ENCODE measurements at places on chromosomes 16 and 17.
A peak's percentile ranks its signal among the peaks of the same experiment; 100 is the strongest.

GRCh38 chr17:75090871-75091854, 3.4 kb downstream of the SLC16A5 start:
- no peak for DNase-seq

DNA sequence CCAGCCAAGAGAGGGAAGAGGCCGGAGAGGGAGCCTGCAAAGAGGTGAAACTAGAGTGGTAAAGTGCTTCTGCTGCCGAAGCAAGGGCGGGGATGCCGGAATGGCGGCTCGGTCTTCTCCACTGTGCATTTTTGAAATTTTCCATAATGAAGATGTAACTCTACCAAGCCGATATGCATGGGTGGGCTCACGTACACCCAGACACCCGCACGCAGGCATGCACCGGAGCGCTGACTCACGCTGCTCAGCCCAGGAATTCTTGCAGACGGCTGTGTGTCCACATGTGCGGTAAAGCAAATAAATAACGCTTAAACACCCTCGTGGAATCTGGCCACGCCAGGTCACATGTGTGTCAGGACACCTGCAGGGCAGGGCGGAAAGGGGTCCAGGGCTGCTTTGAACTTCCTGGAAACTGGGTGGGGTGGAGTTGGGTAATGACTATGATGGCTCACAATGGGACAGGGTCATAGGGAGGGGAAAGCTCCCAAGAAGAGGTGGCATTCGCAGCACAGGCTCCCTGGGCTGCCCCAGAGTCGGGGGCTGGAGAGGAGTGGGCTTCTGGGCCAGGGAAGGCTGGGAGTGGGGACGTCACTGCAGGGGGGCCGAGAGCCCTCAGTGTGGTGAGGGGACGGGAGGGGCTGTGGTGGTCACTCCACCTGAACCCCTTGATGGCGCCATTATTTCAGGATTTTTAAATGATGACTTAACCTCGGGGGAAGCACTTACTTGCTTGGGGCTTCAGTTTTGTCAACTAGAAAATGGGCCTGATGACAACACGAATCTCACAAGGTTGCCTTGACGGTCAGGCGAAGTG, 265.5 kb downstream of the PARN start:
- no peak for DNase-seq

GRCh38 chr17:48427598-48427997, 2.4 kb downstream of the SKAP1 start:
- peak; percentile 52 for DNase-seq

- no peak for DNase-seq
Measured at GRCh38 chr16:87380881-87381280, 2.7 kb downstream of the FBXO31 start.

DNA sequence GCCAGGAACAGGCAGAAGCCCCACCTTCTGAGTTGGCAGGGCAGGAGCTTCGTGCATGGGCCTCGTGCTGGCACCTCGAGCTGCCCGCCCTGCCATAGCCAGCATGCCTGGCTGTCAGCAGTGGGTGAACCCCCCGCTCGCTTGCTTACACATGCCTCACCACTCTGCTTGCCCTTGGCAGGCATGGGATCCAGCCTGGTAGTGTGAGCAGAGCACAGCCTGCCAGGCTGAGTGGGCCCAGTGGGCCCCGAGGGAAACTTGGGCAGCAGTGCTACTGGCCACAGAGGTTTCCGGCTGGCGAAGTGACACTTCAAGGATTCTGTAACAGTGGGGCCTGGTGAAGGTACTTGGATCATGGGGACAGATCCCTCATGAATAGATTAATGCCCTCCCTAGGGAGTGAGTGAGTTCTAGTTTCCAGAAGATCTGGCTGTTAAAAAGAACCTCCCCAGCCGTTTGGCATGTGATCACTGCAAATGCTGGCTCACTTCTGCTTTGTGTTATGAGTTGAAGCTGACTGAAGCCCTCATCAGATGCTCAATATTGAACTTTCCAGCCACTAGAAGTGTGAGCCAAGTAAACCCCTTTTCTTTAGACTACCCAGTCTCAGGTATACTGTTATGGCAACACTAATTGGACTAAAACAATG, 114.7 kb downstream of the BCAS3 start:
- DNase-seq = no peak

GRCh38 chr17:73007407-73007806, 85.1 kb downstream of the SLC39A11 start:
- DNase-seq = no peak

DNA sequence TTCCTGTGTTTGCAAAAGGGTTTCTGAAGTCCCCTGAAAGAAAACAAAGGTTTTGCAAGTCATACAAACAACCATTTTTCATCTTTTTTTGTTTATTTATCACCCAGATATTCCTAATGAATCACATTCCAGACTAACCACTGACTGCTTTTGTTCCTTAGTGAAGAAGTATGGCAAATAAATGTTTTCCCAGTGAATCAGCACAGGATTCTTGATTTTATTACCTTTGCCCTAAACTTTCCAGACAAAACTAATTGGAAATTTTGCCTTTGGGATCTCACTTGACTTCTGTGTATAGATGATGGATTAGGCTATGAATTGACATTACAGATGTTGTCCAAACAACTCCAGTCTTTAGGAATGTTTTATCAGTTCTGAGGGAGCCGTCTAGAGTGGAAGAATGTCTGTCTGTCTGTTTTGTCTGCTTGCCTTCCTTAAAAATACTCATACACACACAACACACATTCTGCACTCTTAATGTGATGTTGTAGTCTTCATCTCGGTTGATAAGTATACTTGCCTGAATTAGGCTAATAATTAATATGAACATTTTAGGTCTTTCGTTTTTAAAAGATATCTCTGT, 48.9 kb downstream of the VMP1 start:
- no peak for DNase-seq

GRCh38 chr17:20988001-20988636, 54.7 kb downstream of the USP22 start:
- no peak for DNase-seq

DNA sequence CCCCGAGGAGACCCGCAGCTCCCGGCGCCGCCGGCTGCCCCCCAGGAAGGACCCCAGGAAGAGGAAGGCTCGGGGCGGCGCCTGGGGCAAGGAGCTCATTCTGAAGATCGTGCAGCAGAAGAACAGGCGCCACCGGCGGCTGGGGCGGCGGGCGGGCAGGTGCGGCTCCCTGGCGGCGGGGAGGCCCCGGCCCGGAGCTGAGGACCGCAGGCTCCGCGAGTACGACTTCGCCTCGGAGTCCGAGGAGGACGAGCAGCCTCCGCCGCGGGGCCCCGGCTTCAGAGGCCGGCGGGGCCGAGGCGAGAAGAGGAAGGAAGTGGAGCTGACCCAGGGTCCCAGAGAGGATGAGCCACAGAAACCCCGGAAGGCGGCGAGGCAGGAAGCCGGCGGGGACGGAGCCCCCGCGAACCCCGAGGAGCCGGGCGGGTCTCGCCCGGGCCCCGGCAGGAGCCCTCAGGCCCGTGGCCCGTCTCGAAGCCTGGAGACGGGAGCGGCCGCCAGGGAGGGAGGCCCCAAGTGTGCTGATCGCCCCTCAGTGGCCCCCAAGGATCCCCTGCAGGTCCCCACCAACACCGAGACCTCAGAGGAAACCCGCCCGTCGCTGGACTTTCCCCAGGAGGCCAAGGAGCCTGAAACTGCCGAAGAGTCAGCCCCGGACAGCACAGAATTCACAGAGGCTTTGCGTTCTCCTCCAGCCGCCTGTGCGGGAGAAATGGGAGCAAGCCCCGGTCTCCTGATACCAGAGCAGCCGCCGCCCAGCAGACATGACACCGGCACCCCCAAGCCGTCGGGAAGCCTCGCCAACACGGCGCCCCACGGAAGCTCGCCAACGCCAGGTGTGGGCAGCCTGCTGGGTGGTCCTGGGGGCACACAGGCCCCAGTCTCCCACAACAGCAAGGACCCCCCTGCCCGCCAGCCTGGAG, 22.3 kb upstream of the ZFPM1 start:
- peak; percentile 67 for DNase-seq

- DNase-seq = no peak
Measured at GRCh38 chr17:12900474-12900873, 111.2 kb downstream of the ARHGAP44 start.

- DNase-seq = no peak
Measured at GRCh38 chr17:78092794-78093324, 35.7 kb downstream of the TMC6 start.

DNA sequence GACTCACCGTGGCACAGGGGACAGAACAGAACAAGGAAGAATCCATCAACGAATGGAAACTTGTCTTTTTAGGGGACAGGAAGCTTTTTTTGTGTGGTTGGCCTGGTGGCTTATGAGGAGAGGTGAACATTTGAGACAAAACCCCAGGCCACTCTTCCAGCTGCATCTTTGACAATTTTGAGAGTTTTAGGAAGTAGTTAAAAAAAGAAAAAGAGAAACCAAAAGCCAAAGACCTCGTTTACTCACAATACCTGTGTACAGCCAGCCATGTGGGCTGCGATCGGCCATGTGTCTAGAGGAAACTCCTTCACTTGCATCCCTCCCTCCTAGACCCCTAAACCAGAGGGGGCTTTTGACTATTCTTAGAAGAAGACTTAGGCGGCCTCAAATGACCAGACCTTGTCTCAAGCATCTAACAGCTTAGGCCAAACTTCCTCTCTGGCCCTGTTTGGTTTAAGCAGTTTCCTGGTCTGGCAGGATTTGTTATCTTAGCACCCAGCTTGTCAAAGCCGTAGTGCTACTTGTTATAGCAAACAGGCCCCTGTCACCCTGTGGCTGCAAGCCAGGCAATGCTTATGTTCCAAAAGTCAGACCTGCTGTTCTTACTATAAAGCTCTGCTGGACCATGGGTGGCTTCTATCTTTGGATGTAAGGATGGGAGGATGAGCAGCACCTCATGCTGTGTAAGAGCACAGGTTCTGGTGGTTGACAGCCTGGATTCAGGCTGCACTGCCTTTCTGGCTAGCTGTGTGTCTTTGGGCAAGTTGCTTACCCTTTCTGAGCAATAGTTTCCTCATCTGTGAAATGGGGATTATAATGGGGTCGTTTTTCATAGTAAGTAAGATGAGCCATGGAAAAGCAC, 17.7 kb downstream of the KSR1 start:
- peak; percentile 93 for DNase-seq

GRCh38 chr16:83068686-83069085, 441.9 kb downstream of the CDH13 start:
- DNase-seq = no peak

DNA sequence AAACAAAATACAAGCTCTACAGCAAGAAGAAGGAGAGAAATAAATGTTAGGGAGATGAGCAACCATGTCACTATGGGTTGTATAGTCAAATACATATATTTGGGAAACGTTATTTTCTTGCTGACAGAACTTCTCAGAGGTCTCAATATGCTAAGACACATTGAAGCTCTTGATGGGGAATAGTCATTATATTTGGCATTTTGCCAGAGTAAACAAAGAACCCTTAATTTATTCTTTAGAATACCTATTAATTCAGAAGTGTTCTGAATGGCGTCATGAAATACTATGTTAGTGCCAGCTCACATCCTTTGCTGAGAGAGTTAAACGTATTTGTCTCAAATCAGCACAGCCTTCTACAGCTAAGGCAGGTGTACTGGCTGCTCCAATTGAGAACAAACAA, 458.9 kb downstream of the CDH13 start:
- no peak for DNase-seq

GRCh38 chr16:27335349-27336053, 21.7 kb downstream of the IL4R start:
- DNase-seq = no peak

GRCh38 chr17:34652021-34652555, 72.7 kb downstream of the TMEM132E start:
- no peak for DNase-seq

GRCh38 chr16:31487720-31488467, 5.0 kb downstream of the SLC5A2 start:
- peak; percentile 65 for DNase-seq

GRCh38 chr17:79859676-79860615, 20.7 kb upstream of the CBX4 start:
- no peak for DNase-seq

DNA sequence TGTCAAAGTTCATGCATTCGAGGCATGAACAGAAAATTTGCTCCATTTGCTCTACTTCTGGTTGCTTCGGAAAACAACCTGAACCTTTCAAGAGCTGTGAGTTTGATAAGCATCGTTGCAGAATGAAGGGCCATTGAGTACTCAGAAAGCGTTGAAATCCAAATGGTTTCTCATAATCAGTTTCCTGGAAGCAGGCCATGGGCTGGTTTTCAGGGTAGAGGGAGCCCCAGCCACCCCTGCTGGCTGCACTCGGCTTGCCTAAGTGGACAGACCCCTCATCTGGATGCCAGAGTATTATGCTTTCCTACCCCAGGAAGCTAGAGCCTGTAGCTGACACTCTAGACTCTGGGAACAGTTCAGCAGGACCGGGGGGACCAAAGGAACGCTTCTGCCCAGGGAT, 24.4 kb downstream of the SCNN1G start:
- DNase-seq = no peak

DNA sequence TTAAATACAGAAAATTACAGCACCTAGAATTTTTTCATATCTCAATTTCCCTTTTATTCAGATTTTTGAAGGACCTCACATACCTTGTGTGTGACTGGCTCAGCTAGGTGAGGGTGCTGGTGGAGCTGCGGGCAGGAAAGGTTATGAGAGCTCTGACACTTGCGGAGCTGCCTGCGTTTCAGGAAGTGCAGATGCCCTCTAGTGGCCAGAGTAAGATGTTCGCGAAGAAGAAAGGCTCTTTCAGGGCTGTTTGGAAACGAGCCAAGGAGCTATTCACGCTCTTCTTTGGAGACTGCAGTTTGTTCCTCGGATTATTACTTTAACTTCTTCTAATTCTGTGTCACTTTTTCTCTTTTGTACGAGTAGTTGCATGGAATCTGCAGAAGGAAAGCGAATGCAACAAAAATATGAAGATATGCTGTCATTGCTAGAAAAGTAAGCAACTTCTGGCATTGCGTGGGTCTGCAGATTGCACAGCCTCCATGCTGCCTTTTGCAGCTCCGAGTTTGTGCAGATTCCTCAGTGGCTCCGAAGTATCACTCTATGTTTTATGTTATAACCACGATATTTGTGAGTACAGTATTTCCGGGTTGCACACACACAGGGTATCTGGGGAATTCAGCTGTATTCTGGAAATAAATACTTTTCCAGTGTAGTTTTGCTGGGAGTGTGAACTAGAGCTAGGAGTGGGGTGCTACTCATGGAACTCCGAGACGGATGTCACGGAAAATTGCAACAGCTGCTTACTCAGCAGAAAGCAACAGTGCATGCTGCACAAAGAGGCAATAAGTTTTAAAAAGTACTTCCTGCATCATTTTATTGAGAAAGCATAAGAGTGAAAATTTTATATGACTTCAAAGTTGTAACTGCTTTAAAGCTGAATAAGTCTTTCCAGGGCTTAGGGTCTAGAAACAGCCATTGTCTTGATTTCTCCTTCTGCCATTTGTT, 46.3 kb downstream of the DNAH9 start:
- peak; percentile 29 for DNase-seq

GRCh38 chr16:71428883-71429282, 13.0 kb downstream of the TLE7 start:
- no peak for DNase-seq

GRCh38 chr17:4950746-4951204, at the start of gene ENO3:
Gene ENO3 (plus strand): TSS chr17:4951119. CDS start chr17:4951830, 711 bp downstream.
- no peak for DNase-seq

GRCh38 chr16:6726621-6727020, 606.0 kb upstream of the RBFOX1 start:
- DNase-seq = no peak

GRCh38 chr17:12985431-12986293, 32.2 kb downstream of the ELAC2 start:
- DNase-seq = no peak

Data from stimulated activated naive CD8-positive, alpha-beta T cell treated with anti-CD3 and anti-CD28 coated beads, Interleukin-15, amount 100 ng/mL, for 72 hours (primary cell).